Upper lobe of right lung (tissue), 1 donor: ENCODE measurements at places on chromosomes 7 and 10. TPM values are rescaled to one million over a fixed set of nuclear protein-coding genes. Genes with fewer than 3 reads are reported as not detected.
A peak's percentile ranks its signal among the peaks of the same experiment; 100 is the strongest.

Gene ATP5F1C
- total RNA-seq: 163 TPM

Gene SPDYE6
- not detected for total RNA-seq

GRCh38 chr10:73888514-73888913 lies 14.2 kb upstream of the CAMK2G start:
- H3K4me3 ChIP-seq: no peak overlapping the region
- H3K4me1 ChIP-seq: peaks cover 29% of the 10 kb centered on the region
- peak overlapping the region; percentile 79 for H3K27ac ChIP-seq
- no peak for DNase-seq

DNA sequence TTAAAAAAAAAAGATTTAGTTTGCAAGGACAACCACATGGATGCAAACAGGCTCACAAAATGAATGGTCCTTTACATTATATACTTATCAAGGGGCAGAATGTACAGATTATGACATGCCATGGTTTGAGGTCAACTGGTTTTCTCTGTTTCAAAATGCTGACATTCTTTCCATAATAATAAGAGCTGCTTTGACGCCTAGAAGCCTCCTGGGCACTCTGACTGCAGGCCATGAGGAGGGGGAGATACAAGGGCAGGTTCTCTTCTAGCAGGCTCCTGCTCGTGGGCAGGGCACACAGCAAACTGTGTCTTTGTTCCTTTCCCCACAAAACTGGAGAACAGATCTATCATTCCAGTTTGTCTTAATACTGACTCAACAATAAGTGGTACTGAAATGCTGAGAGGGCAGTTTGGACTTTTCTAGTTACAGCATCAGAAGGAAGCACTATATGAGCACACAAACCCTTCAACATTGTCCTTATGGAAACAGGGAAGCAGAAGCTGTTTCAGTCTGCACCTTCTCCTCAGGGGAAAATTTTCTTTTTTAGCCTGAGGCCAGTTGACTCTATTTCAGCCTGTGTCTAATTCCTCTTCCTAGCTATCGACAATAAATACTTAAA lies 314.9 kb upstream of the AOAH start:
- DNase-seq: no peak
- no peaks in the 10 kb centered on the region for H3K36me3 ChIP-seq
- H3K4me1 ChIP-seq: no peaks in the 10 kb centered on the region
- no peaks in the 10 kb centered on the region for H3K27me3 ChIP-seq

DNA sequence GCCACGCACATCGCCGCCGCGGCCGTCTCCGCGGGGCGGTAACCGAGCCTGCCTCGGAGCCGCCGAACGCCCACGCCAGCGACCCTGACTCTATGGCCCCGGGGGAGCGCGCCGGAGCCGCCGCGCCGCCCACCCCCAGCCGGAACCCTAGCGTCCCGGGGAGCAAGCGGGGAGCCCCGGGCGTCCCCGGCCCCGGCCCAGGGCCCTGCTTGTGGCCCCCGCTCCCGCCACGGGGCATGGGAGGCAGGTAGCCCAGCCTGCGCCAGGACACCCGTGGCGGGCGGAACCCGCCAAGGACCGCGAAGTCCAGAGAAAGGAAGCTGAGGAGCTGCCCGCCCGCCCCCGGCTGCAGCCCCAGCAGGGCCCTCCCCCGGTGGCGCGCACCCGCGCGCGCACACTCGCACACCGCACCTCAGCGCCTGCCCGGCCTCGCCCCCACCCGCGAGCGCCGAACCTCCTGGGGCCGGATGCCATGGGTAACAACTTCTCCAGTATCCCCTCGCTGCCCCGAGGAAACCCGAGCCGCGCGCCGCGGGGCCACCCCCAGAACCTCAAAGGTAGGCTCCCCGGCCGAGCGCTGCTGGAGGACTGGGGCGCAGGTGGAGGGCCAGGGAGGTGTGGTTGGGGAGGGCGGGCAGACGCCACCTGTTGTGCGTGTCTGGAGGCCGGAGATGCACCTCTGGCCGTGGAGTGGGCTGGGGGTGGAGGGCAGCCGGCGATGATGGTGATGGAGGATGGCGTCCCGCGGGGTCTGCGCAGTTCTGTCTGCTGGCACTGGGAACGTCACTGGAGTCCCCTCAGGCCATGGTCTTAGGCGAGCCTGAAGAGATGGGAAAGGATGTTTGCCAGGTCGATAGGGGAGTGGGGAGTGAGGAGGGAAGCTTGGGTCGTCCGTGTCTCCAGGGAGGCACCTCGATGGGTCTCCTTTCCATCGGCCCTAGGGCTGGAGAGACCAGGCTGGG lies 692 bp downstream of the NEURL1 start:
- H3K36me3 ChIP-seq: no peaks in the 10 kb centered on the region
- H3K4me1 ChIP-seq: peaks cover 5% of the 10 kb centered on the region

GRCh38 chr10:128211064-128211504 lies 84.9 kb upstream of the MKI67 start:
- peak overlapping the region; percentile 70 for H3K4me3 ChIP-seq
- DNase-seq: no peak
- H3K4me1 ChIP-seq: peaks cover 6% of the 10 kb centered on the region
- H3K27ac ChIP-seq: no peak overlapping the region
- peaks cover 4% of the 10 kb centered on the region for H3K27me3 ChIP-seq
- no peaks in the 10 kb centered on the region for H3K36me3 ChIP-seq

GRCh38 chr7:75906991-75907667 lies 7.8 kb upstream of the POR start:
- H3K4me3 ChIP-seq: no peak overlapping the region
- no peak for DNase-seq
- H3K36me3 ChIP-seq: no peaks in the 10 kb centered on the region
- H3K4me1 ChIP-seq: peaks cover 5% of the 10 kb centered on the region

GRCh38 chr10:33115738-33116719 lies 158.0 kb upstream of the ITGB1 start:
- no peak overlapping the region for H3K4me3 ChIP-seq
- H3K27ac ChIP-seq: no peak overlapping the region
- no peaks in the 10 kb centered on the region for H3K27me3 ChIP-seq
- peak; percentile 46 for DNase-seq

- no peak for DNase-seq
- no peaks in the 10 kb centered on the region for H3K27me3 ChIP-seq
- H3K4me3 ChIP-seq: no peak overlapping the region
- H3K36me3 ChIP-seq: no peaks in the 10 kb centered on the region
- no peak overlapping the region for H3K27ac ChIP-seq
These were observed 184.0 kb upstream of the PLXNA4 start for GRCh38 chr7:132760244-132760623.

DNA sequence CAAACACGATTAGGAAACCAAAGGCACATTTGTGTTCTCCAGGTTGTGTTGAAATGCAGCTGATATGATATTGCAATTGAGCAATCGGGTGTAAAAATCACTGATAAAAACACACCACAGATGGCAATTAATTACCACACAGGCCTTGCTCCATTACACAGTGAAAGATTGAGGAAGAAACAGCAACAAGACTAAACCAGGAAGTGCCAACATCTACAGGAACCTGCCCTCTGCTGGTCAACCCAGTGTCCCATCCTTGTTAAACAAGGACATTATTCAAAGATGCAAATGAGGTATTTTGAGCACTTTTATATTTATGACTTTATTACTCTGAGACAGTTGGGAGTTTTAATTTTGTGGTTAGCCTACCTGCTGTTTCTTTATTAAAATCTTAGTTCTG lies 765.6 kb upstream of the GHITM start:
- no peaks in the 10 kb centered on the region for H3K36me3 ChIP-seq
- H3K27ac ChIP-seq: no peak overlapping the region
- no peak for DNase-seq
- H3K4me3 ChIP-seq: no peak overlapping the region
- no peaks in the 10 kb centered on the region for H3K27me3 ChIP-seq
